Activated naive CD4-positive, alpha-beta T cell treated with anti-CD3 and anti-CD28 coated beads for 36 hours (primary cell): ENCODE measurements at places on chromosomes 3 and 15.

DNA sequence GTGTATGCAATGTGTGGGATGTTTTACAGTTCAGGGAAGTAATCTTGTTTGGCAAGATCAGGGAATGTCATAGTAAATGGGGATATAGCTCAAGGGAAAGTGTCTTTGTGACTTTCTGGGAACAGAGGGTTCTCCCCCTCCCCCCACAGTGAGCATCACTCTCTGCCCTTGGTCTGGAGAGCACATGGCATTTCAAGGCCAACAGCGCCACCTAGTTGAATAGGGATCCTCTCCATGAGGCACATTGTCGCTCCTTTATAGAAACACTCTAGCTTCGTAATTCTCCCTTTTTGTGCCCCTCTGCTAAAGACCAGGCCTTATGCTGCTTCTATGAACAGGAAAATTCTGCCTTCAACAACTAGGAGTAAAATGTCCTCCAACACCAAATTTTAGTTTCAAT, 37.1 kb upstream of the ARNT2 start:
- peak; percentile 19 for DNase-seq

DNA sequence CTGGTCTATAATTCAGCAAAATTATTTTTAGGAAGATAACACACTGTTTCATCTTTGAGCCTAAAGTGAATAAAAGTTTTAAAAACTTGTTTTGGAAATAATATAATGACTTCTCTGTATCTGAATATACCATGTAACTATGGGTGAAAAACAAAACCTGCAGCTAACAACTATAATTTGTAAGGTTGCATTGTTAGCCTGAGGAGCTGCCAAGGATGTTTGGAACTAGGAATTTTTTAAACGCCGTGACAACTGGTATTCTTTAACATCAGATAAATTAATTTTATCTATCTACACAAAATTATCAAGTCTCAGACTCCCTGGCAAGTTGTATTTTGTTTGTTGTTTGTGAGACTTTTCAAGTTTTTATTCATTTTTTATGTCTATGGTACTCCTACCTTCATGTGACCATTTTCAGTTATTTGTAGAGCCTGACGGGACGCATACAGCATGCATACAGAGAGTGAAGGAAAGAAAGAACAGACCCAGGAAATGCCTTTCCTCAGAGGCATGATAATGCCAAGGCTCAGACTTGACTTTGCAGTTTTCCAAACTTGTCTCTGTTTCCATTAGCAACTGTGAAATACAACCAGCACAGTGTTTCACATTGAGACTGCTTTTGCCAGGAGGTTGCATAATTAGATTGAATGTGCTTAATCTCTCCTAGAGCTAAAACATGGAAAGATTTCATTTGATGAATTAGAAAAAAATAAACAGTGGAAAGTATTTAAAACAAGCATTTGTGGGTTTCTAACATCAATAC, 60.8 kb upstream of the ARHGEF26 start:
- DNase-seq, result no peak

DNA sequence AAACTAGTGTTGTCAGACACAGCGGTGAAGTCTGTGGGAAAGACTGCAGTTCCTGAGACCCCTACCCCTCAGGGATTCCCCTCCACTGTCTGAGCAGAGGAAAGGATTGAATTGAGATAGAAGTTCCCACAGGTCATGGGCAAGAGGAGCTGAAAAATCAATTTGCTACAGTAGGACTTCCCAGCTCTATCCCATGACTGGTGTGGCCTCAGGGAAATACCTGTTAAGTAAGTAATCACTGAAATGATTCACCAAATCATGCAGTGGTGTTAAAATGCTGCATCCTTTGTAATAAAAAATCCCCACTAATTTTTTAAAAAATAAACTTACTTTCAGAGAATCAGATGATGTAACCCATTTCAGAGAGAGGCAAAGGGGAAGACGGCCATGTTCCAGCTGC, 45.0 kb upstream of the SPRED1 start:
- no peak for DNase-seq

DNA sequence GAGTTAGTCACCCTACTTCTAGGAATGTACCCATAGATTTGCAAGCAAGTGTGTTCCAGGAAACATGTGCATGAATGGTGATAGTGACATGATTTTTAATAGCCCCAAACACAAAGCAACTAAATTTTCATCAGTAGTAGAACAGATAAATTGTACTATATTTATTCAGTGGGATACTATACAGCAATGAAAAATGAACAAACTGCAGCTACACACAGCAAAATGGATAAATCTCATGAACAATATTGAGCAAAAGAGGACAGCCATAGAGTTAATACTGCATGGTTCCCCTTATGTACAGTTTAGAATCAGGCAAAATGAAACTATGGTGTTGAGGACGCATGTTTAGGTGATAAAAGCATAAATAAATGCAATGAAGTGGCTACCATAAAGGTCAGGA, 26.0 kb downstream of the MESP1 start:
- no peak for DNase-seq

- no peak for DNase-seq
Measured at GRCh38 chr3:19202303-19202702, 54.0 kb downstream of the KCNH8 start.

DNA sequence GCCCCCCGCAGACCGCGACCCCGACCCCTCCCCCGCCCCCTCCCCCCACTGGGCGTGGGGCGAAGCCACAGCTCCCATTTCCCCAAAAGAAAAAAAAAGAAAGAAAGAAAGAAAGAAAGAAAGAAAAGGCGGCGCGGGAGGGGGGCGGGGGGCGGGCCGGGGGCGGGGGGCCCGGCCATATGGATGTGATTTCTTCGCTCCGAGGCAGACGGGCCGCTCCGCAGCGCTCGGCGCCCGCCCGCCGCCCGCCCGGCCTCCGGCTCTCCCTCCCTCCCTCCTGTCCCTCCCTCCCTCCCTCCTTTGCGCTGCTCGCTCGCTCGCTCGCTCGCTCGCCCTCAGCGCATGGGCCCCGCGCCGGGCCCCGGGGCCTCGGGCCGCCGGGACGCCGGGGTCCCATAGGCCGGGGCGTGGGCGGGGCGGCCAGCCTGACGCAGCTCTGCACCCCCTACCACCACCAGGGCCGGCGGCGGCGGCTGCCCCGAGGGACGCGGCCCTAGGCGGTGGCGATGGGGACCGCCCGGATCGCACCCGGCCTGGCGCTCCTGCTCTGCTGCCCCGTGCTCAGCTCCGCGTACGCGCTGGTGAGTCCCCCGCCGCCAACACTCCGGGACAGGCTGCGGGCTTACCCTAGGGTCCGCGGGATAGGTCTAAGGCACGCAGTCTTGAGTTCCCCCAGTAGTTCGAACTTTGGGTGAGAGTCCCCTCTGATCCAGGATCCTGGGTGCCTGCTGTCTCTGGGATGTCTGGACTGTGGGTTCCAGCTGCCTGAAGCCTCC, 5.7 kb downstream of the PTH1R start:
- DNase-seq, result no peak

DNA sequence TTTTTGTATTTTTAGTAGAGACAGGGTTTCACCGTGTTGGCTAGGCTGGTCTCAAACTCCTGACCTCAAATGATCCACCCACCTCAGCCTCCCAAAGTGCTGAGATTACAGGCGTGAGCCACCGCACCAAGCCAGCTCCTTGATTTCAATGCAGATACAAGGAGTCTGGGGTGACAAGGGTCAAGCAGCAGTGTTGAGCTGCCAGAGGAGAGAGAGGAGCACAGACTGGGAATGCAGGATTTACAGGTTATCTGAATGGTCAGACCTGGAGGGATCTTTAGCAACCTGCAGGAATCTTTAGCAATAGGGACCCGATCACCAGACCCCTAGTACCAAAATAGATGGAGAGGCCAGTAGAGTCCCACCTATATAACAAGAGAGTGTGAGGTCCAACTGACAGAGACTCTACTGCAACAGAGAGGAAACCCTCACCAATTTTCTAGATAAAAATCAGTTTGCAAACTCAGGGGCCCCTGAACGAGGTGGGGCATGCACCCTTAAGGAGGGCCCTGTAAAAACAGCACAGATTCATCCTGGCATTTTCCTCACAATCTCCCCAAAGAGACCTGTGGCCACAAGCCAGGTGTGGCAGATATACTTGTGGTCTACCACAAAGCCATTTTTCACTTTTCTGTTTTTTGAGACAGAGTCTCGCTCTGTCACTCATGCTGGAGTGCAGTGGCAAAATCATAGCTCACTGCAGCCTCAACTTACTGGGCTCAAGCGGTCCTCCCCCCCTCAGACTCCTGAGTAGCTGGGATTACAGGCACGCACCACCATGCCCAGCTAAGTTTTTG, 10.7 kb upstream of the SHISA5 start:
- DNase-seq, result peak; percentile 35

GRCh38 chr3:122271246-122271898, 53.7 kb upstream of the CSTA start:
- peak; percentile 22 for DNase-seq

DNA sequence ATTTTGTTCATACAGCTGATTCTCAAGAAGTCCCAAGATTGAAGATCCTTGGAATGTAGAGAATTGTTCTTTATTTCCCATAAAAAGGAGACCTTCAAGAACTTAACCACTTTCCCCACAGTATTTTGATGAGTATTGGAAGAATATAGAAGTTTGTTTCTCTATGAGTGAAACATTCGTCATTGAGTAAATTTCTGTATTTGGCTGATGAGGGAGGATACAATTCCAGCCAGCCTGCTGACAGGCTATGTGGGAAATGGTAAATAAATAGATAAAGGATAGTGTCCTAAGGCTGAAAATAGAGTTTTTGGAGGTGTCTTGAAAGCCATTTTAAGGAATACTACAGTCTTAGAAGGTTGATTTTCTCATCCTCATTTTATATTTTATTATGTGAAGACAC, 1076.1 kb downstream of the ROBO2 start:
- DNase-seq, result no peak

DNA sequence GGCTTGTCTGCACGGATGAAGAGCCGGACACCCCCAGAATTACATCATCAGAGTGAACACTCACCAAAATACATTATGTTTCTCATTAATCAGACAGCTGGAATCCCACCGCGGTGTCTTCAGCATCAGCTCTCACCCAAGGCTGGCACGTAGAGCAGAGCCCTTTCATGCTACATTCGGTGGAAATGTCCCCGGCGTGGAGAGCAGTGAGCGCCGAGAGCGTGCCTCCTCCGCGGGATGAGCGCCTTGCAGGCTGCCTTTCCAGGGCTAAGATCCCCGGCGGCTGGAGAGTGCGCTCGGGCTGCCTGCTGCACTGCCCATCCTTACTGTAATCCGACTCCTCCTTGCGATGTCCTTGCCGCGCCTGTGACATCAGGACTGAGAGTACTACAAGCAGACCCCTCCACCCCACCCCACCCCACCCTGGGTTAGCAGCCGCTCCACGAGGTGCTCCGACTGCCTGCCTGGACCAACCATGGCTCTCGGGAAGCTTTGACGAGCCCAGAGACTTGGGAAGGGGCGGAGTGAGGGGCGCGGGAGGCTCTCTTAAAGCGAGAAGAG, at the start of gene ZNF385D:
ZNF385D (minus strand) TSS at position 380 of the 561 bp plus-strand sequence; CDS start at position 86, 294 bp downstream.
- no peak for DNase-seq

- no peak for DNase-seq
Measured at GRCh38 chr3:22734756-22735155, 468.4 kb upstream of the UBE2E2 start.

- no peak for DNase-seq
Measured at GRCh38 chr15:65919353-65919752, 50.1 kb downstream of the RAB11A start.

DNA sequence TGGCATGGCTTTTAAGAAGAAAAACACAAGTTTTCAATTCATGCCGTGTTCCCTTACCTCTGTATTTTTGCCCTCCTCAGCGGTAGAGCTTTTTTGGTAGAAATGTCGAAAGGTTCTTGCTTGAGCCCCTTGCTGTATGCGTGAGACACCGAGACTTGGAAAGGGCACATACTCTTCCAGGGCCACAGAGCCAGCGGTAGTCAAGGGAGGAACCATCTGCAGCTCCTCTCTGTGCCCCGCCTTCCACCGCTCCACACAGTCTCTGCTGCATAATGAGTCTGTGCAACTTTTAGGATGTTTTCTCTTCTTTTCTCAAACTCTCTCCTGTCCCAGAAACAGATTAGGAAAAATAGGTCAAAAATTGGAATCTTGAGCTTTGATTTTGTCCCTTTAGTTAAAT, 77.5 kb downstream of the LPP start:
- no peak for DNase-seq

DNA sequence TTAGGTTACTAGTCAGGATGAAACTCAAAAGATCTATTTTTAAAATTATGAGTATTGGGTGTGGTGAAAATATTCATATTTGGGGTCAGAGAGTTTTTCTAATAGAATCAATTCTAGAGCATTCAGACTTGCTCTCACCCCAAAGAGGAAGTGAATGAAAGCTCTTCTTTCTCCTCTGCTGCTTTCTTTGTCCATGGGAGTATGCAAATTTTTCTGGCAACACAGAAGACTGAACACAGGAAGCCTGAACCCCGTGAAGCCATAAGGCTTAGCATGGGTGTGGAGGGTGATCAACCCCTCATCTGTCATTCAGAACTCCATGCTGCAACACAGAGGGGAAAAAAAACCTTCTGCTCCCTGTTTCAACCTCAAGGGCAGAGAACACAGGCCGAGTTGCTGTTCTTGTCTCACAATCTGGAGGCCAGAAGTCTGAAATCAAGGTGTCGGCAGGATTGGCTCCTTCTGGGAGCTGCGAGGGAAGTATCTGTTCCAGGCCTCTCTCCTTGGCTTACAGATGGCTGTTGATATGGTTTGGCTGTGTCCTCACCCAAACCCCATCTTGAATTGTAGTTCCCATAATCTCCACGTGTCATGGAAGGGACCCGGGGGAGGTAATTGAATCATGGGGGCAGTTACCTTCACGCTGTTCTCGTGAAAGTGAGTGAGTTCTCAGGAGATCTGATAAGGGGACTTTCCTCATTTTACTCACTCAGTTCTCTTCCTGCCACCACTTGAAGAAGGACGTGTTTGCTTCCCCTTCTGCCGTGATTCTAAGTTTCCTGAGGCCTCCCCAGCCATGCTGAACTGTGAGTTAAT, 33.7 kb upstream of the CD47 start:
- peak; percentile 84 for DNase-seq

GRCh38 chr3:149015393-149015792, 24.1 kb downstream of the GYG1 start:
- DNase-seq, result no peak
